ENCODE measurements at places on chromosomes 6 and 20.

GRCh38 chr6:13480631-13481501, 6.5 kb downstream of the GFOD1 start:
- DNase-seq: no peak

DNA sequence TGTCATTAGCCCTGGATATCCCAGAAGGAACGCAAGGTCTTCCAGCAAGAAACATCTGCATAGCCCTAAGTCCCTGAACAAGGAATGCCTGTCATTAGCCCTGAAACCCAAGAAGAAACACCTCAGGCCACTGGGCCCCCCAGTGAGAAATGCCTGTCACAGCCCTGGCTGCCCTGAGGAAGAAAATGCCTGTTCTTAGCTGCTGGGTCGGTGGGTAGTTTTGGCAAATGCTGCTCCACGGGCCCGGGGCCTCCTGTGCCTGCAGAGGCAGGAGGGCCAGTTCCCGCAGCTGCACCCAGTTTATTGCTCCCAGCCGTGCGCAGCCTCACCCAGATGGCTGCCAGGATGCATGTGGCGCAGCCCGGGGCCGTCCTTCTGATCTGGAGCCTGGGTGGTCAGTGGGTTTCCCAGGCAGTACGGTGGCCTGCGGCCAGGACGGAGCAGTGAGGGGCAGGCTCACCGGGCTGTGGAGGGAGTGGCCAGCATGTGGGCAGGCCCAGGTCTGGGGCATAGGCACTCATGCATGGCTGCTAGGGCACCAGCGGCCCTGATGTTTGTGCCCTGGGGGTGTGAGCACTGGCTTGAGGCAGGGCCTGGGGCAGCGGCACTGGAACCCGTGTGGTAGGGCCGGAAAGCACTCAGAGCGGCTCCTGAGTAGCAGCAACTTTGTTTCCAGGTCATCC, 219.0 kb downstream of the ERMARD start:
- DNase-seq: no peak

- DNase-seq: no peak
Measured at GRCh38 chr6:36350082-36350481, 13.4 kb upstream of the BNIP5 start.

- no peak for DNase-seq
Measured at GRCh38 chr6:38542031-38542430, 97.7 kb downstream of the BTBD9 start.

- no peak for DNase-seq
Measured at GRCh38 chr6:36028088-36028876, 674 bp downstream of the MAPK14 start.

DNA sequence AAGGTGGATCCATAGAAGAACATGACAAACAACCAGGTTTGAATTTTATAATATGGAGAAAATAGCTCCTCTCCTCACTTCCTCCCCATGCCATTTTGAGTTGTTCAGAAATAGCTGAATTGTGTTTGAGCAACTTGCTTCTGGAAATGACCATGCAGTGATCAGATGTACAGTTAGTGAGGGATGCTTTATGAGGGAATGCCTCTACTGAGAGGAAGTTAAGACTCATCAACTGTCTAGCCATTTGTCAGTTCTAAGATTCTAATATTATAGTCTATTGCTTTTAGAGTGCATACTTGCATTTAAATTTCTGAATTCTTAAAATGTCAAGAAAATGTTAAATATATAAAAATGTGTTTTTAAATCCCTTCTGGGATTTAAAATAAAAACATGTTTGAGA, 3.8 kb downstream of the LAMA2 start:
- DNase-seq: no peak

DNA sequence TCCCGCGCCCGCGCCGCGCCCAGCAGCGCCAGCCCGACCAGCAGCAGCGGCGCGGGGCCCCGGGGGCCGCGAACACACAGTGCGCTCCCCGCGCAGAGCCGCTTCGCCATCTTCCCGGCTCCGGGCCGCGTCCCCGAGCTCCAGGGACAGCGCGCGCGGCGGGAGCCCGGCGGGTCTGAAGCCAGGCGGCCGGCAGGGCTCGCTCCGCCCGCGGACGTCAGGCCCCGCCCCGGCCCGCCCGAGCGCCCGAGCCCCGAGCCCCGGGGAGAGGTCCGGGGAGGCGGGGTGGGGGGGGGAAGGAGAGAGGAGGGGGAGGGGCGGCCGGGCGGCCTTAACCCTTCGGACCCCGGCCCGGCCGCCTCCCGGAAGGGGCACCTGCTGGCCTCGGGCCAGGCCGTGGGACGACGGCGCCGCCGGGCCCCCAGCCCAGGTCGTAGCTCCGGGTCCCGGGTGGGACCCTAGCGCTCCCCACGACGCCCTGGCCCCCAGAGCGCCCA, at the start of gene LAMA5:
Gene LAMA5, minus strand, starts transcription at position 177 of the 497 bp plus-strand sequence. Its CDS starts 67 bp downstream, at position 110.
- no peak for DNase-seq

GRCh38 chr6:78483553-78484197, 383.7 kb upstream of the IRAK1BP1 start:
- DNase-seq: no peak

GRCh38 chr6:15462717-15463525, 199.9 kb downstream of the DTNBP1 start:
- no peak for DNase-seq

GRCh38 chr6:32627831-32628230, 9.4 kb upstream of the HLA-DQA1 start:
- DNase-seq: no peak

GRCh38 chr6:132817554-132818403, 3.4 kb downstream of the RPS12 start:
- DNase-seq: no peak

- no peak for DNase-seq
Measured at GRCh38 chr6:161351858-161352257, 78.0 kb upstream of the AGPAT4 start.

GRCh38 chr6:155373276-155373675, 59.0 kb upstream of the TFB1M start:
- no peak for DNase-seq

DNA sequence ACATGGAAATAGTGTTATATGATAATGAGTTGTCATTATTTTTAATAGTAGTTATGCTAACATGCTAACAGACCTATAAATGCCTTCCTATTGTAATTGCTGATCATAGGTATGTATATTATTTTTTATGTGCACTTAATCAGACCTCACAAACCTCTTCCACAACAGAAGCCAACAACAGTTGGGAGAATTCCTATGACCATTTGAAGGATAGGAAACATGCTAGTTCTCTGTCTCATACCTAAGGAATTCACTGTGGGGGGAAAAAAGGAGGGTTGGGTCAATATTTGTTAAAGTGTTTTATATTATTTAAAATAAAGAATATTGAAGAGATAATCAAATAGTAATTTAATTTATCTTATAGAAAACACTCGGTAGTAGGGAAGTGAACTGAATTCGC, 990.9 kb downstream of the EPHA7 start:
- DNase-seq: no peak

- DNase-seq: no peak
Measured at GRCh38 chr6:36576578-36576977, 17.6 kb upstream of the SRSF3 start.

DNA sequence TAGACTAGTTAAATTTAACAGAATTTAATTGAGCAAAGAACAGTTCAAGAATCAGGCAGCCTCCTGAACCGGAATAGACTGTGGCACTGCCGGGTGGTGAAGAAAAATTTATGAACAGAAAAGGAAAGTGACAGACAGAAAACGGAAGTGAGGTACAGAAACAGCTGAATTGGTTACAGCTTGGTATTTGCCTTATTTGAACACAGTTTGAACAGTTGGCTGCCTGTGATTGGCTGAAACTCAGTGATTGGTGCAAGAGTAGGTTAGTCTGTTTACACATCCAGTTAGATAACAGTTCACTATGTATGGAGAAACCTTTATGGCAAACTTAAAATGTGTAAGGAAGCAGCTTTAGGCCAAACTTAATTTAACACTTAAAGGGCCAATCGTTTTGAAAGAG, 116.0 kb upstream of the CITED2 start:
- DNase-seq: no peak

- no peak for DNase-seq
Measured at GRCh38 chr20:59723108-59723500, 118.8 kb downstream of the PHACTR3 start.

DNA sequence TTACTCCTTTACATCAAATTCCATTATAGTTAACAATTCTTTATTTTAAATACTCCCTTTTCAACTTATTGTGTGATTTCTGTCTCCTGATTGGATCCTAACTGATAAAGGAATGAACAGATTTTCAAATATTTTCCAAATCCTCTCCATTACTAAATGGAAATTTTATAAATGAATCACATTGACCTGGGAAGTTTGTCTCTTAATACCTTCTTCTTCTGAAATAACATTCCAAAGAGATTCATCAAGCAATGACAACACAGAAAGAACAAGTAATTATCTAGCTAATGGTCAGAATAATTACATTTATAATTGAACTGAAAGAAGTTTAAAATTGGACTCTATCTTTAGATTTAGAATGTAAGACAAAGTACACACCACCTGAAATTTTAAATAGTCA, 515.4 kb upstream of the PTCHD4 start:
- no peak for DNase-seq

GRCh38 chr6:146265056-146265455, 236.2 kb downstream of the GRM1 start:
- no peak for DNase-seq

GRCh38 chr6:41538556-41539182, 7.5 kb upstream of the FOXP4 start:
- no peak for DNase-seq

DNA sequence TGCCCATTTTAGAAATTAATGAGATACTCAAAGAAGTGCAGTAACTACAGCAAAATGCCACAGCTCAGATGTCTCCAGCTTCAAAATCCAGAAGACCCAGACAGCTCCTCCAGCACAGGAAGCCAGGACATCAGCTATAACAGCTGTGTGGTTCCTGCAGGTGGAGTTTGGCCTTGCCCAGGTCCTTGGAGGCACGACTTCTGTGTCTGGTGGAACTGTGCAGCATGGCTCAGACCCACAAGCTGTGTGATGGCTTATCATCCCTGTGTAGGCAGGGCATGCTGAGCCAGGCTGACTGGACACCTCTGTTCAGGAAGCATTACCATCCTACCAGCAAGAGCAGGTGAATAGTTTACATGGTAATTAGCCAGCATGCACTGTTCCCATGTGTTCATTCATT, 26.5 kb upstream of the CD93 start:
- DNase-seq: no peak

GRCh38 chr6:154539593-154540269, 29.2 kb upstream of the CNKSR3 start:
- DNase-seq: no peak

GRCh38 chr6:137571854-137572253, 77.7 kb upstream of the OLIG3 start:
- DNase-seq: no peak

DNA sequence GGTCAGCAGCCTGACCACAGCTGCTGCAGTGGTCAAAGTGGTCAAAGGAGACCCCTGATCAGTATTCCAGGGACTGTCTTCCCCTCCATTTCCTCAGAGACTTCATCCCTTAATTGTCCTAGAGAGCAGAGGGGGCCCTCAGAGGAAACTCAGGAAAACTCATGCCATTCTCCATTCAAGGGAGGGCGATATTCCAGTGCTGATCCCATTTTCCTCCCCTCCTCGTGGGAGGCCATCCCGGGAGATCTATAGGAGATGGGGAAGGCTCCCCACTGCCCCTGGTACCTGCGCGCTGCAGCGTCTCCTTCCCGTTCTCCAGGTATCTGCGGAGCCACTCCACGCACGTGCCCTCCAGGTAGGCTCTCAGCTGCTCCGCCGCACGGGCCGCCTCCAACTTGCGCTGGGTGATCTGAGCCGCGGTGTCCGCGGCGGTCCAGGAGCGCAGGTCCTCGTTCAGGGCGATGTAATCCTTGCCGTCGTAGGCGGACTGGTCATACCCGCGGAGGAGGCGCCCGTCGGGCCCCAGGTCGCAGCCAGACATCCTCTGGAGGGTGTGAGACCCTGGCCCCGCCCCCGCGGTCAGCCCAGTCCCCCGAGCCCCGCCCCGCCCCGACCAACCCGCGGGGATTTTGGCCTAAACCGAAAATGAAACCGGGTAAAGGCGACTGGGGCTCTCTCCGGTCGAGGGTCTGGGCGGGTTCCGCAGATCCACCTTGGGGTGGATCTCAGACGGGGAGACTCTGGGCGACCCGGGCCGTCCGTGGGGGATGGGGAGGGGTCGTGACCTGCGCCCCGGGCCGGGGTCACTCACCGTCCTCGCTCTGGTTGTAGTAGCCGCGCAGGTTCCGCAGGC, 878 bp downstream of the HLA-C start:
- no peak for DNase-seq

GRCh38 chr6:17165383-17165782, 63.5 kb downstream of the STMND1 start:
- no peak for DNase-seq

DNA sequence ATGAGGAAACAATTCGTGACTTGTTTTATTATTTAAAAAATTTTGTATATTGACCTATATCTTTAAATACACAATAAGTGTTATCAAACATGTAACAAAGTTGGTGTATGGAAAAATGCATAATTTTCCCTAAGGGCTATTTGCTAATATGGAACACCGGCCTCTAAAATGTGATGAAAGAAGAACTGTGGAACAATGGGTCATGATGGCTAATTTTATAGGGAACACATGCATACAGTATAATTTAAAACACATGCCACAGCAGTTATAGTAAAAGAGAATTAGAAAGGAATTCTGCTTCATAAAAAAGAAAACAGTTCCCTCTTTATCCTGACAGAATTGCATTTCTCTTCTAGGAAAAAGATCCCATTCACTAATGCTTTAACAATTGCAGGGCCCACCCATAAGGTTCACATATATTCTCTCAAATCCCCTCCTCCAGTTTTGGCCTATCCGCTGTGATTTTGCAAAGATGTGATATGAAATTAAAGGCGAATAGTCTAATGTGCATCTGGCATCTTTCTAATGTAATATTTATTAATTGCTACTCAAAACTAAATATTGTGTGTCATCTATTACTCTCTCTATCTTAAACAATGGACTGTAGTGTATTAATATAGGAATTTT, 628.1 kb upstream of the CITED2 start:
- no peak for DNase-seq

DNA sequence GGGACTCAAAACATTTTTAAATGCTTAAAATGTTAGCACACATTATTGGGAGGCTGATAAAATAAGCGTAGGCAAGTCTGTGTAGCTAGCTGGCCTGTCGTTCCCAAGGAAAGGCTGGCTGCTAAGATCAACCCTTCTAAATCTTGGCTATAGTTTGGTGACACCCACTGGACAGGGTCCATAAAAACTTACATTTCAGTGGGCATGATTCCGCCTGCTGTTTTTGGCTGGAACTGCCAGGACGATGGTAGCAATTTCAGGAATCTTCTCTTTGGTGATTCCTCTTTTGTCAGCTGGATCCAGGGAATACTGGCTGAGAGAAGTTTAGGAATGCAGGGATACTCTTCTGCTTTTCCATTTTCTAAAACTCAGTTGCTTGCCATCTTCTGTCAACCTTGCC, 162.2 kb downstream of the NKAIN2 start:
- peak; percentile 45 for DNase-seq

- no peak for DNase-seq
Measured at GRCh38 chr20:51532577-51533191, 9.8 kb downstream of the NFATC2 start.
